ENCODE measurements at places on chromosomes 16 and 17.

DNA sequence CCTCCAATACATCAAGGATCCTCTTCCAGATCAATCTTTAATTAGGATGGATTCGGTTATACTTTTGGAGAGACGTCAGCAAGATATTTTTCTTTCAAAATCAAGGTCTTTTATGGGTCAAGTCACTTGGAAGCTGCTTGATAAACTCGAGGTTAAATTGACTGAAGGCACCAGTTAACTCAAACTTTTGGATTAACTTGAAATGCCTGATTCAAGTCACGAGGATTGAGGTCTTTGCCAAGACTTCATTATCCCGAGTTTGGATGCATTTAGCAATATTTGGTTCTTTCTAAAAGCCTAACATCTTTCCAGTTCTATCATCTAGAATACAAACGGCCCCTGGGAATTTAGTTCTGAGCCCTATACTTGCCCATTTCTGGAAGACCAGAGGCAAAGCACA, 82.9 kb downstream of the MYH11 start:
- no peak for DNase-seq

- peak; percentile 54 for DNase-seq
Observed at GRCh38 chr16:73058221-73058615, 10.3 kb upstream of the ZFHX3 start.

DNA sequence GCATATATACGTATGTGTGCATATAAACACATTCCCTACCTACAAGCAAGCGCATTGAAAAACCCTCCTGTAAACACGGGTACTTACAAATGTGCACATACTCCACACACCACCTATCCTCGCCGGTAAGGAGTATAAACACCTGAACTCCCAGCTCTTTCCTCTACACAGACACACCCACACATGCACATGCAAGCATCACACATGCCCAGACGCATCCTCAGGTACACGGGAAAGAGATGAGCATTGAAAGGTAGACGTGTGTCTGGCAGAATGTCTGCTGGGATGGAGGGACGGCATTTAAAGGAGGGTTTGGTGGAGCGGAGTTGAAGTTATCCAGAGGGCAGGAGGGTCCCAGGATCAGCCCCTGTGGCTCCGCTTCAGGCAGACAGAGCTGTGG, 4.7 kb upstream of the SMTNL2 start:
- no peak for DNase-seq

- peak; percentile 62 for DNase-seq
Observed at GRCh38 chr16:87384162-87384874, 742 bp upstream of the FBXO31 start.

- no peak for DNase-seq
Observed at GRCh38 chr17:42288803-42289610, 709 bp downstream of the STAT5A start.

- no peak for DNase-seq
Observed at GRCh38 chr17:40448639-40449261, 5.5 kb downstream of the IGFBP4 start.

GRCh38 chr16:70476272-70477020, 22.1 kb downstream of the FCSK start:
- DNase-seq: peak; percentile 77

Measured in Daoy (cell line).